ENCODE measurements at places on chromosomes 7 and 10. TPM values are rescaled to one million over a fixed set of nuclear protein-coding genes. Genes with fewer than 3 reads are reported as not detected.
A peak's percentile ranks its signal among the peaks of the same experiment; 100 is the strongest.

Gene PON1
- not detected for polyA plus RNA-seq

- DNase-seq = no peak
Observed at GRCh38 chr10:48572414-48572813, 32.5 kb downstream of the ARHGAP22 start.

DNA sequence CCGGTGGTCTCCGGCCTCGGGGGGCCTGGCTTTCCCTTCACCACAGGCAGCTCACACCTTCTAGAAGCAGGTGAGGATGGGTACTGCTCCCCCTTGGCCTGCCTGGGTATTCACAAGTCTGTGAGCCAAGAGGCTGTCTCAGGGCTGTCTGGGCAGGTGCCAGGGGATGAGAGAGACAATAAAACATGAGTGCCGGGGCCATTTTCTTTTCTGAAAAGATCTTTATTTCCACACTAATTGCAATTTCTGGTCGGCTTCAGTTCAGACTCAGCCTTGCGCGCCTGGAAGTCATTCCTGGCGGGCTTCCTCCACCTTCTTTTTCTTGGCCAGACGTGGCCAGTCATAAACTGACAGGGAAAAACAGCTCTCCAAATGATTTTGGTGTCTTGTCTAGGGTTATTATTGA lies 171.2 kb downstream of the ARHGAP12 start:
- DNase-seq = peak; percentile 47

GRCh38 chr7:30068117-30068516 lies 39.9 kb downstream of the PLEKHA8 start:
- no peak for DNase-seq

Gene TUBB8
- polyA plus RNA-seq = 0.06 TPM

GRCh38 chr7:133822001-133822641 lies 305.0 kb upstream of the LRGUK start:
- no peak for DNase-seq

- no peak for DNase-seq
Observed at GRCh38 chr10:52451817-52452216, 137.7 kb downstream of the DKK1 start.

Gene PDZD7
- polyA plus RNA-seq = 0.30 TPM

DNA sequence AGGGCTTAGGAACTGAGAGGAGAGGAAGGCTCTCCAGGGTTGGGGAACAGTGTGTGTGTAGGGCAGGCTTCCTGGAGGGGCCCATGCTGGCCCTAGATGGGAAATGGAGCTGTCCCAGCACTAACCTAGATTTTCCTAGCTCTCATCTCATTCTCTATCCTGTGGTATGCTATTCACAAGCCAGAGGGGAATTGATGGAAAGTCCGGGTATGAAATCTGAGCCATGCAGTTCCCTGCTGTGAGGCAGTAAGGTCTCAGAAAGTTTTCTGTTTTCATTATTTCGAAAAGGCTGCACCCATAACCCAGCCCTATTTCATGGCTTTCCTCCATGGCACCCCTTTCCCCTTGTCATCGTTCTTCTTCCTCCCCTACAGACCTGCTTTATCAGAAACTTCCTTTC lies 220.3 kb downstream of the RPS24 start:
- no peak for DNase-seq

DNA sequence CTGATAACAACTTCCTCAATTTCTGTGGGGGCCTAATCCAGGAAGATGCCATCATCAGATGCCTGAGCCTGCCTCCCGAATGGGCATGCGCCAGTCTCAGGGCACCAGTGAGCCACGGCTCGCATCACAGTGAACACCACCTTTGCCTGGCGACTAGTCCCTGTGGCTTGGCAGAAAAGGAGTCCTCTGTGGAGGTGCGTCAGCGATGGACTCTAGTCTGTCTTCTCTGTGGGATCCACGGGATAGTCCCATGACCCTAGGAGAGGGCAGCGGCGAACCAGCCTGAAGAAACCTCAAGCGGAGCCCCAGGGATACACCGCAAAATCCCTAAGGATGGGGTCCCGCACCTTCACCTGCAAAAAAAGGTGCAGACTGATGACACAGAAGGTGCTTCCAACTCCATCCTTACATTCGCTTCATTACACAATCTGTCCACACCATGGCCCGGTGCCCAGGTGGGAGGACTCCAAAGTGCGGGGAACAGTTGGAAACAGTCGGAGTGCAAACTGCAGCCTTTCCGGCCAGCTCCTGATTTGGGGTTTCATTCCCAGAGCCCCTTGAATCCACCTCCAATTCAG lies 35.1 kb upstream of the ZNF273 start:
- no peak for DNase-seq

Gene LIPN
- polyA plus RNA-seq = not detected

DNA sequence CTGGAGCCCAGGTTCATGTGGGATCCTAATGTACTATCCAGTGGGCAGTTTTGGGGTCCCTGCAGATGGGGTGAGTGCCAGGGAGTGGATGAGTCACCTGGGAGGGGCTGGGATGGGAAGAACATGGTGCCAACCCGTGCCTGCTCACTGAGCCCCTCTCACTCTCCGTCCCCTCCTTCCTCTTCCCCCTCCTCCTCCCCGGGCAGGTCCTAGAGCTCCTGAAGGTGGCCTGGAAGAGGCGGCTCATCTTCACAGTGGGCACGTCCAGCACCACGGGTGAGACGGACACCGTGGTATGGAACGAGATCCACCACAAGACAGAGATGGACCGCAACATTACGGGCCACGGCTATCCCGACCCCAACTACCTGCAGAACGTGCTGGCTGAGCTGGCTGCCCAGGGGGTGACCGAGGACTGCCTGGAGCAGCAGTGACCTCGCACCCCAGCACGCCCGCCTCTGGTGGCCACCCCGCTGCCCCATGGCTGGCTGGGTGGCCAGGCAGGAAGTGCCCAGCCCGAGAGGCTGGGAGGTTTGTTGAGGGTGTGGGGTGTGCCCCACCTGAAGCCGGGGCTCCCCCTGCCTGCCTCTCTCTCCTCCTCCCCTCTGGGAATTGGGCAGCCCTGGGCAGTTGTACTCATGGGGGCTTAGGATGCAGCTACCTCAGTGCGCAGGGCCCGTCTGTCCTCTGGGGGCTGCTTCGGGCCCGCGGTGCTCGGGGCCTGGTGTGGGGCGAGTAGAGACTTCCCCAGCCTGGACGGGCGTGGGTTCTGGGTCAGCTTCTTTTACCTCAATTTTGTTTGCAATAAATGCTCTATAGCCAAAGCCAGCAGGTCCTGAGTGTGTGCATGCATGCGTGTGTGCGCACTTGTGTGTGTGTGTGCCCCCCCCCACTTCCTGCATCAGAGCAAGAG lies 4.9 kb upstream of the UPK3B start:
- DNase-seq = no peak

DNA sequence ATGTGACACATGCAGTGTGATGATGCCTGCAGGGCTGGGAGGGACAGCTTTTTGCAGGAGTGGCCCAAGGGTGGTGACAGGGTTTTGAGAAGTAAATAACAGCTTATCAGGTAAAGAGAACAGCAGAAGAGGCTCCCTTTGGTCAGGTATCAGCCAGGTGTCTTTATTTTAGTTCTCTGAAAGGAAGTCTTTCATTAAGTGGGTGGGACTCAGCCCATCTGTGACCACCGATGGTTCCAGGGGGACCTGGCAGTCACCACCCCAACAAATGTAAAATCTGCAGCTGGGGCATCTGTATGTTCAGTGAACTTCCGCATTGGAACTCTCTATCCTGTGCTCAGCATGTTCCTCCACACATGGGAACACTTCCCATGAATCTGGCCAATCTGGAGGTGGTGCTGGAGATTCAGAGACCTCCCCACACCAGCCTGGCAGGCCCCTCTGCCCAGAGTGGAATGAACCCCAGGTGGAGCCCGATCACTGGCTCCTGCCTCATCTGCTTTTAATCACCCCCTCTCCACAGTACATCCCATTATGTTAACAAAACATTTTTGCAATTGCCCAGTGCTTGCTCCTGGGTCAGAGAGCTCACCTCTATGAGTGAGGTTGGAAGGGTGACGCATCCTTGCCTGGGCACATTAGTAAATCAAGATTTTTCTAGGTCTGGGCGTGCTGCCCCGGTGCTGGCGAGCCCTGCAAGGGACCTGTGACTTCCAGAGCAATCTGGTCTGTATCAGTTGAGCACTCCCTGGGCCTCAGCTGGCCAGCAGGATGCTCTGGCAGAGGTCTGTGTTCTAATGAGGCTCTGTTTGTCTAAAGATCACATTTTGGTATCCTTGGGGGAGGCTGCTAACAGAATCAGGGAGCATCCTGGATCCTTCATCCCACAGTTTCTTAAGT lies 140.4 kb upstream of the GDF10 start:
- DNase-seq = no peak

Gene DPY19L1
- polyA plus RNA-seq = 2.4 TPM

Gene SEMA3A
- polyA plus RNA-seq = 0.05 TPM

Gene SH2D4B
- polyA plus RNA-seq = not detected

Gene OR2A42
- 0.01 TPM for polyA plus RNA-seq

DNA sequence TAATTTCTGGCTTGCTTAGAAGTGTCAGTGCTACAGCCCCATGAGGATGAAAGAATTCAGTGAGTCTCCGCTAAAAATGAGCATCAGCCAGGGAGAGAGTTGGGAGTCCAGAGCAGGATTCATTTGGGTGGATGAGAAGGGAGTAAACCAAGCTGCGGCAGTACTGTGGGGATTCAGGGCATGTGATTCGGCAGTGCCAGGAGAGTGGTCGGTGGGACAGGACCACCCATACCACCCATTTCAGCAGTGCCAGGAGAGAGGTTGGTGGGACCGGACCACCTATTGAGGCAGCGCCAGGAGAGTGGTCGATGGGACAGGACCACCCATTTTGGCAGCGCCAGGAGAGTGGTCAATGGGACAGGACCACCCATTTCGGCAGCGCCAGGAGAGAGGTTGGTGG lies 144.2 kb downstream of the CELF2 start:
- DNase-seq = no peak

Gene IQUB
- 0.28 TPM for polyA plus RNA-seq

DNA sequence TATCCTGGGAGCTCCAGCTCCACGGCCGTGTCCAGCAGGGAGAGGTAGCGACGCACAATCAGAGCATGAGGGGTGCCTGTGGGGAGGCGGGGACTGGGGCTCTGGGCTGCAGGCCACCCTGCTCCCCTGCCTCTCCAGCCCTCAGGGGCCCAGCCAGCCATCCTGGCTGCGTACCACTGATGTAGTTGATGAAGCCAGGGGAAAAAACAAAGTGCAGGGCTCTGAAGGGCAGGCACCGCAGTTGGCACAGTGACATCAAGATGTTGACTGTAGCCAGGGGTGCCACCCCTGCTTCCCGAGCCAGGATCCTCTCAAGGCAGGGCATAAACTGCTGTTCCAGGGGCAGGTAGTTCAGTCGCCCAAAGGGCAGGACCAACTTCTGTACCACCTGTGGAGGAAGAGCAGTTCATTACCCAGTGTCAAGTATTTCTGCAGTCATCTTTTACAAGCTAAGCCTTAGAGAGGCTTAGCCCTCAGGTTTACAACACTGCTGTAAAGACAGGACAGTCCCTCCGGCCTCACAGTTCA lies 2.8 kb downstream of the FASTK start:
- DNase-seq = no peak

- no peak for DNase-seq
Observed at GRCh38 chr7:21550821-21551531, 8.1 kb downstream of the DNAH11 start.

- no peak for DNase-seq
Observed at GRCh38 chr10:111116762-111117445, 40.1 kb downstream of the ADRA2A start.

DNA sequence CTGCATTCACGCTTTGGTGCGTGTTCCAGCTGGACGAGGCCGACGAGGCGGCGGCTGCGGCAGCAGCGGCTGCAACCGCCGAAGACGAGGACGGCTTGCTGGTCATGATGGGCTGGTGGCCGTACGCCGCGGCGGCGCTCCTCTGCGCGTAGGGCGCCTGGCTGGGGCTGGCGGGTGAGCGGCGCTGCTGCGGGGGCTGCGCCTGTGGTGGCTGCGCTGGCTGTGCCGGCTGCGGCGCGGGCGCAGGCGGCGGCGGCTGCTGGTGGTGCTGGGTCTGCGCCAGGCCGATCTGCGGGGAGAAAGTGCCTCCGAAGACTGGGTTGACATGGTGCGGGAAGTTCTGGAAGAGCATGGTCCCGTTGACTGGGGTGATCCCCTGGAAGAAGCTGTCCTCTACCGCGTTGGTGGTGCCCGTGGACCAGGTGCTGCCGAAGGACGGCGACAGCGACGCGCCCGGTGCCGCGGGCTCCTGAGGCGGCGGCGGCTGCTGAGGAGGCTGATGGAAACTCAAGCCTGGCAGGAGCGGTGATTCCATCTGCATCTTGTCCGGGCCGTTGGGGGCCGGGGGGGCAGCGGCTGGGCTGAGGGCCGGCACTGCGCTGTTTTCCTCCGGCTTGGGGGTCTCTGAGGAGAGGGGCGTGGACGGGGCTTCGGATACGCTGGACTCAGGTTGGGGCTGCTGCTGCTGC lies 51.1 kb downstream of the CPEB3 start:
- DNase-seq = peak; percentile 54

Gene LRIT1
- polyA plus RNA-seq = not detected

DNA sequence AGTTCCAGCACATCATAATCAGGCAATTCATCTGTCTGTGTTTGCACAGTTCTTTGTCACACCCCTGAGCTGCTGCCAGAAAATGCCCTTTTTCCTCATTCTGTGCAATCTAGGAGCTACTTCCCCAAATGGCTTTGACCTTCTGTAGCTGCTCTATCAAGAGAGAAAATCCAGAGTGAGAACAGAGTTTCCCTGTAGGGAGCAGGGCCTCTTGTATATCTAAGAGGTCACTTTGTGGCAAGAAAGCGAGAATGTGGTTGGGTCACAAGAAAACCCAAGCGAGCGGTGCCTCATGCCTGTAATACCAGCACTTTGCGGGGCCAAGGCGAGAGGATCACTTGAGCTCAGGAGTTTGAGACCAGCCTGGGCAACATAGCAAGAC lies 24.3 kb downstream of the SLC29A3 start:
- DNase-seq = no peak

DNA sequence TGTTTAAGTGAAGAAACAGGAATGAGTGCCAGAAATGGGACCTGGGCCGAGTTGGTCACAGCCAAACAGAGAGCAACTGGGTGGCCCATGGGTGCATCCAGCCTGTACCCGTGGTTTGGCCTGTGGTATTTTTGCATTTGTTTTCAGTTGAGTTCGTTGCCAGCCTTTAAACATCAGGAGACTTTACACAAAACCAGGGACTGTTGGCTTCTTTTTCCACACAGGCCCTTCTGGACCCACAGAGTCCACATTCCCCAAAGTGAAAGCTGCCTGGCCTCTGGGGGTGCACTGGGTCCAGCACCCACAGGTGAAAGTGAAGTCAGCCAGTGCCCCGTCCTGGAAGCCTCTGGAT lies 54.1 kb upstream of the TNS3 start:
- no peak for DNase-seq

Gene SLC18A3
- not detected for polyA plus RNA-seq

Gene EGFR
- 10.9 TPM for polyA plus RNA-seq

- DNase-seq = no peak
Observed at GRCh38 chr7:143396625-143397556, 11.8 kb downstream of the EPHA1 start.

DNA sequence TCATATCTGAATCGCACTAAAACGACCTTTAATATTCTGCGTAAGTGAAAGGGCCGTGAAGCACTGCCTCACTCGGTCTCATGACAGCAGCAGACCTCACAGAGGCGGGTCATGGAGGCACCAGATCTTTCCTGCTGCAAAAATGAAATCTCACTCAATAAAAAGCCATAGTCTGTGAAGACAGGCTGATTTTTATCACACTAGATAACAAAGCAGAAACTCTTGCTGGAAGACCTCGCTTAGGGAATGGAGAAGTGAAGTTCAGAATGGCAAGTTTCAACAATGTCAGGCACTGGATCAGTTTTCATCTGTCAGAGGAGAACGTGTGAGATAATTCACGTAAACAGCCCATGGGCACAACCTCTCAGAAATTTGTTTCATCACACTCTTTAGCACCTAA lies 8.0 kb downstream of the SEPHS1 start:
- no peak for DNase-seq

Gene TBATA
- polyA plus RNA-seq = not detected

Gene ADAM12
- not detected for polyA plus RNA-seq
